ENCODE measurements at places on chromosomes 11 and 22.

DNA sequence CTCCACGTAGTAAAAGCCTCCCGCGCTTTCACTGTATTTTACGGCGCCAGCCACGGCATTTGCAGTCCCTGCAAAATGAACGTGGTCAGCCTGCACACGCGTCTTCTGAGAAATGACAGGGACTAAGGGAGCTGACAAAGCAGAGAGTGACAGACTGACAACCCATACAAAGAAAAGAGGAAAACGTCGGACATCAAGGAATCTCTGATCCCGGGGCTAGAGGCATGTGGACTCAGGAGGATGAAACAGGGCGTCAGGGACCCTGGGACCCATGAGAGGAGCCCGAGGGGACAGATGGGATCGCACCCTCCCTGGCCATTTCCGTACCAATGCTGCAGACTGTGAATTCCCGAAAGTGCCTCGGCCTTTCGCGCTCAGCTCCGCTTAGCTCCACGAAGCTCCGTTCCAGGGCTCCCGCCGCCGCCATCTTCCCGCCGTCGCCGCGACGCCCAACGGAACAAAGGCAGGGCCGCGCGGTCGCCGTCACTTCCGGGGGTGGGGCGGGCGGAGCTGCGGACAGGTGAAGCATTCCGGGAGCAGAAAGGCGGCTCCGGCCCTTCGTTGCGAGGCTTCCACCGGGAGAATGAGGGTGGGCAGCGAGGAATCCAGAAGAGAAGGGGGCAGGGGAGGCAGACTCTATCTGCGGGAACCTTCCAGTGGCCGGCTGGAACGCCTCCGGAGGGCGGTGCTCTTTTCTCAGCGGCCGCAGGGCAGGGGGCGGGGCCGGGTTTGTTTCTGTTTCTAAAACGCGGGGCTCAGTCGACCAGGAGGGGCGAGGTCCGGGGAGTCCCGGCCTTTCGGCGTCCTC lies at the start of gene NUP160:
TSS of gene NUP160 (minus strand) at position 459 of the 808 bp plus-strand sequence. CDS start at position 427, 32 bp downstream.
- peak; percentile 90 for DNase-seq

DNA sequence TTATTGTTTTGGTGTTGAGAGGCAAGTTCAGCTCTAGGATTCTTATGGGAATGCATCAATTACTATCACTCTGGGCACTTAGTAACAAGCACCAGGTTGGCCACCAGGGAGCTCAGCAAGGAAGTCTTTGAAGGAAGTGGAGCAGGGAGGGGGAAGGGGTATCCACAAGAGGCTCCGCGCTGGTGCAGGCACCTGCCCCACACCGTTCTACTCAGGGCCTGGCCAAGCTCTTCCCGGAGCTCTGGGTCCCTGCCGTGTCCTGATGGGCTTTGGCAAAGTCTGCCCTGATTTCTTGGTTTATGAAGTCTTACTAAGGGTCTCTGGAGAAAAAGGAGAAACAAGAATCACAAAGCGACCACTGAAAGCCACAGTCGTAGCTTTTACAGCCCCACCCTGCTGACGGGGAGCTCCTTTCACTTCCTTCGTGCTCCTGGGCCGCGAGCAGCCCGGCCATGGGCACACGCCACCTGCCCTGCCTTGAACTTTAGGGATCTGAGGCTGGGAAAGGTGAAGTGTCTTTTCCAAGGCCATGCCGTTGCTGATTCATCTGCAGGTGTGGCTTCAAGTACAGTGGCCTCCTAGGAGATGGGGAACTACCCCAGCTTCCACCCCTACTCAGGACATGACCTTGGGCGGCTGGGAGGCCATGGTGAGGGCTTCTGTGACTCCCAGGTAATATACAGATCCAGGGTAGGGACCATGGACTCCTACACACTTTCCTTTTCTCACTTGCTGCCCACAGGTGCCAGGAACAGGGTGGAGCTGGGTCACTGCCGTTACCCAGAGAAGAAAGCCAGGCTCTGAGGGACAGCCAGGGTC lies 15.9 kb upstream of the LRRC32 start:
- DNase-seq = no peak

- no peak for DNase-seq
Observed at GRCh38 chr11:86737737-86738136, 62.6 kb upstream of the PRSS23 start.

DNA sequence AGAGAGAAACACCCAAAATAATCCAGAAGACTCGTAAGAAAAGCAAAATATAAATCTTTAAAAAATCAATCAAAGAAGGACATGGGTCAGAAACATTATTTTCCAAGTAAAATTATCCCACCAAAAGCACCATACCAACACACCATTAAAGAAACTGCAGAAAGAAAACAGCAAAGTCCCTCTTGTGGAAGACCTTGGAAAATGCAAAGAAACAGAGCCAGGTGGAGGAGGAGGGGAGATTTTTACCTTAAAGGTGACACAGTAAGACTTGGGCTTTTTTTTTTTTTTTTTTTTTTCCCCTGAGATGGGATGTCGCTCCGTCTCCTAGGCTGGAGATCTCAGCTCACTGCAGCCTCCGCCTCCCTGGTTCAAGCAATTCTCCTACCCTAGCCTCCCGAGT lies 123.8 kb downstream of the LARGE1 start:
- no peak for DNase-seq

- DNase-seq = no peak
Observed at GRCh38 chr22:19749876-19750275, 10.7 kb upstream of the TBX1 start.

GRCh38 chr11:79541466-79541865 lies 100.6 kb upstream of the TENM4 start:
- no peak for DNase-seq

DNA sequence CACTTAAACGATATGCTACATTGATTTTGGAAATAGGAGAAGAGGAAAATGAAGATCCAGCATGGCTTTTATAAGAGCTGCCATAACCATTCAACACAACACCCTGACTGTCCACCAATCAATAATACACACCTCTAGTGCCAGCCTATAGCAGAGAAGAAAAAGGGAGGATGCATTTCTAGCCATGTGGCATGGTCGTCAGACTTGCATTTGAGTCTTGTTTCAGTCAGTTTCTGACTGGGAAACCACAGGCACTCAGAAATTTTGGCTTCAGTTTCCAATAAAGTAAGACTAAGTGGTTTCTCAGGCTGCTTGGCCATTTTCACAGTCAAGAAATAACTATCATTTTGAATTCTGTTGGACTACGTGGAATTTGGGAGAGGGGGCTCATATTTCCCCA lies 523.5 kb upstream of the LRRC4C start:
- no peak for DNase-seq

DNA sequence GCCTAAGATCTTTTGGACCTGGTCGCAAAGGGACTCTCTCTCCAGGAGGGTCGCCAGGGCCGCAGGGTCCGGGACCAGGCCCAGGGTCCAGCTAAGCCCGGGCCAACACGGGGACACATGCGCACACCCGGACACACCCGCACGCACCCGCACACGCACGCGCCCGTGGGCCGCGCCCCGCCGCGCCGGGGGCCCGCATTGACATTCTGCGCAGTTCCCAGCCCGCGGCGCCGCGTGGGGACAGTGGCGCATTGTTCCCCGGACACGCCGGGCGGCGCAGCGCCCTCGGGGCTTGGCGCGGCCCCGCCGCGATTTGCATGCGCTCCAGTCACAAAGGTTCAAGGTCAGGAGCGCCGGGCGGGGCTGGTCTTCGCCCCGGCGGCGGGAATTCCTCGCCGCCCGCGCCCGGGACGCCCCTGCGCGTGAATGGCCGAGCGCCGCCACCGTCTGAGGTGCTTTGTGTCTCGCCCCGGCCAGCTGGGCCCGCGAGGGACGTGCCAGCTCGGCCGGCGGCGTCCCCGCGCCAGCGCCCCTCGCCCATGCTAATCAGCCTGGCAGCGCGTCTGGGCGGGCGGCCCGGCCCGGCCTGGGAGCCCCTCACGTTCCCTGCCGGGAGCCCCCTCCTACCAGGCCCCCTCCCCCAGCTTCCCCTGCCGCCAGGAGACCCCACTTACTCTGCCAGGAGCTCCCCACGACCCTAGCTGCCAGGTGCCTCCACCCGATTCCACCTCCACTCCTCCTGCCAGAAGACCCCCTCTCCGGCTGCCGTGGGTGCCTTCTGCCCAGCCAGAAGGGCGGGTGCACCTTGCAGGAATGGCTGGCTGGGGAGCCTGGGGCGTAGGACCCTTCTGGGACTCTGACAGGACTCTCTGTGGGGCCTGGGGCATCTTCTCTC lies 50.5 kb upstream of the WNT7B start:
- no peak for DNase-seq

GRCh38 chr11:110424775-110425444 lies 4.8 kb upstream of the FDX1 start:
- DNase-seq = no peak
